Endothelial cell (in vitro differentiated cells): ENCODE measurements at places on chromosomes 5 and 9.

GRCh38 chr9:130106860-130107233, 53.1 kb downstream of the GPR107 start:
- no peak for DNase-seq

DNA sequence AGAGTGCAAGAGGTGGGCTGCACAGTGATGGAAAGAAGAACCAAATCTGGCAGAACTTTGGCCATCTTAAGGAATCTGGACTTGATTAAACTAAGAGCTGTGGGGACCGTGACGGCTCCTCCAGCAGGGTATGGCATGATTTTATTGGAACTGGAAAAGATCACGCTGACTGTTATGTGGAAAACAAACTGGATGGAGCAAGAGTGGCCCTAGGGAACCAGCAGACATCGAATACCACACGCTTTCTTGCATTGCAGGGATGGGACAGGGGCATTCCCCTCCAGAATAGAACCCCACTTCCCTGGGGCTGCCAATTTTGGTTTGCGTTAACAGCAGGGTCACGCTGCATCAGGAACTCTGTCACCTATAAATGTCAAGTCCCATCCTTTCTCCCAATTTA, 38.8 kb downstream of the INSYN2B start:
- DNase-seq: no peak

DNA sequence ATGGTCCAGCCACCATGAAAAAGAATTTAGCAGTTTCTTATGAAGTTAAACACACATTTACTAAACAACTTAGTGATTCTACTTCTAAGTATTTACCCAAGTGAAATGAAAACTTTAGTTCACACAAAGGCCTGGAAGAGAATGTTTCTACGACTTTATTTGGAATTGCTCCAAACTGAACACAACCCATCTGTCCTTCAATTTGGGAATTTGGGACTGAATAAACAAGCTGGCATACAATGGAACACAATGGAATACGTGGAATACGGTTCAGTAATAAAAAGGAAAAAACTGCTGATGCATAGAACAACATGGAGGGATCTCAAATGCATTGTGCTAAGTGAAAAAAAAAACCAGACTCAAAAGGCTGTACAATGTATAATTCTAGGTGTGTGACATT, 44.6 kb upstream of the BASP1 start:
- DNase-seq: no peak

DNA sequence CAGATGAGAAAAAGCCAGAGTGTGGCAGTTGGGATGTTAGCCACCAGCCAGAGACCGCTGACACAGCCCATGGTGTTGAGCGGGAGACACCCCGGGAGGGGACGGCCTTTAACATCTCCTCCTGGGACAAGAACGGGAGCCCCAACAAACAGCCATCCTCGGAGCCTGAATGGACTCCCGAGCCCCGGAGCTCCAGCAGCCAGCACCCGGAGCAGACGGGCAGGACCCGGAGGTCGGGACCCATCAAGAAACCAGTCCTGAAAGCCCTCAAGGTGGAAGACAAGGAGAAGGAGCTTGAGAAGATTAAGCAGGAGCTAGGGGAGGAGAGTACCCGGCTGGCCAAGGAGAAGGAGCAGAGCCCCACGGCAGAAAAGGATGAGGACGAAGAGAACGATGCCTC, 28.0 kb upstream of the POMT1 start:
- no peak for DNase-seq

- no peak for DNase-seq
Observed at GRCh38 chr5:34411470-34412346, 244.4 kb upstream of the RAI14 start.

GRCh38 chr5:136518814-136519213, 153.5 kb upstream of the TRPC7 start:
- no peak for DNase-seq

DNA sequence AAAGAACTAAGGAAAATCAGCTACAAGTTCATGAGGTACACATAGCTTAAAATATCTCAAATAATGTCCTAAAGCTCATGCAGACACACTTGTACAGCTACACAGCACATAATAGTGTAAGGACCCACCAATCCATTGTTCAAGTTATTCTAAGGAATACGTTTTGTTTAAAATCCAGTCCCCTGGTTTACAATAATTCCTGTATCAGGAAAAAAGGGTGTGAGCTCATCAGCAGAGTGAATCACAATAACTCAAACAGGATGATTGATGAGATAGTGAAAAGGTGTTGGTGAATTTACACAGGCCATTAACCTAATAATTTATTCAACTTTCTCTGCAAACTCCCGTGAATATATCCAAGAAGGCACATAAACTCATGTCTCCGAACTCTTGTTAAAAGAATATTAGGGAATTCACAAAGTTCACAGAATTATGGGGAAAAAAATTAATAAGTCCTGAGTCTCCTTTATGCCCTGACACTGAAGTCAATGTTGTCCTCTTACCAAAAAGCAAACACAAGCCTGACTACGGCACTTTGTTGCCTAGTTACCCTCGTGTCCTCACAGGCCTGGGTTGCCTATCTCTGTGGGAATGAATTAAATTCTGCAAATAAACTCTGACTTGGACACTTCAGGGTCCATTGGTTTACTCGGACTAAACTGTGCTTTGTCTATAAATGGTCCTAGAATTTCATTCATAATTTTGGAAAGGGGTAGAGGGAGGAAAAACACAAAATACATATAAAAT, 142.8 kb upstream of the PDE4D start:
- no peak for DNase-seq

DNA sequence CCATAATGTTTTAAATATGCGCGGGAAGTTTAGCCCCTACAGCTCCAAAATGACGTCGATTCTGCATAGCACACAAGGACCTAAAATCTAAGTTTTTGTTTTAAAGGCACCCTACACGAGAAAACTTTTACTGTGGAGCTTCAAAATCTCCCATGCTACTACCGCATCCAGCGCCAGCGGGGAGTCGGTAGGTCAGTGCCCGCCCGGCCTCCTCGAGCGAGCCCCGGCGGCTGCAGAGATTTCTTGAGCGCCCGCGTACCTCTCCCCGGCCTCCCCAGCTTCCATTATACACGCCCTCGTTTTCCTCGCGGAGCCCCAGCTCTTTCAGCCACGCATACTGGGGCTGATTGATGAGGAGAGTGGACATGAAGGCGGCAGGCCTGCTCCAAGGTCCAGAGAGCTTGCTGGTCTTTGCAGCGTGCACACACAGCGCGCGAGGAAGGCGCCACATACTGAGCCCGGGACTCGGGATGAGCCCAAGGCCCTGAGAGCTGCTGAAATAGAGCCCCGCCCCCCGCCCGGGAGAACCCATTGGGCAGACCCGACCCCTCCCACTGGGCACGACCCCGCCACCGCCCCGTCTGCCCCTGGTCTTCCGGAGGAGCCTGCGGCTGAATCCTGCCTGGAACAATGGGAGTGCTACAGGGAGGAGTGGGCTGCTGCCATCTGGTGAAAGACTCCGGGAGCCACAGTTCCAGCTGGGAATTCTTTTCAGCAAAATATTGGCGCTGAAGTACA, at the start of gene ALDH7A1:
Gene ALDH7A1 (minus strand): TSS at position 472 of the 738 bp plus-strand sequence. CDS start 21 bp downstream, at position 451.
- DNase-seq: peak; percentile 97

DNA sequence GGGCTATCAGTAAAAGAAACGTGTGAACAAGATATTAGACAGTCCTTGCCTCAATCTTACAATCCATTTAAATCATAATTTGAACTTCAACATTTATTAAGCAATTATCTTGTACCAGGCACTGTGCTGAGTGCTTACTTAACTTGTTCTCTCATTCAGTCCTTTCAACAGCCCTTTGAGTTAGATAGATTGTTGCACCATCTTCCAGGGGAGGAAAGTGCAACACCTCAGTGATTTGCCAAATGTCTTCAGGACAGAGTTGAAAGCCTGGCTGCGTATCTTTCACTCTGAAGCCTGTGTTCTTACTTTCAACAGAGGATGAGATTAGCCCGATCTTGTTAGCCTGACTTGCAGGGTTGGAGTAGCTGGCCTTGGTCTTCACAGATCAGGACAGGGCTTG, 34.2 kb upstream of the SUB1 start:
- no peak for DNase-seq

- DNase-seq: peak; percentile 31
Observed at GRCh38 chr5:72355706-72356299, 35.6 kb downstream of the PTCD2 start.

GRCh38 chr9:114321759-114322158, 1.1 kb upstream of the ORM1 start:
- no peak for DNase-seq

- no peak for DNase-seq
Observed at GRCh38 chr9:447230-448025, 232.8 kb downstream of the DOCK8 start.

DNA sequence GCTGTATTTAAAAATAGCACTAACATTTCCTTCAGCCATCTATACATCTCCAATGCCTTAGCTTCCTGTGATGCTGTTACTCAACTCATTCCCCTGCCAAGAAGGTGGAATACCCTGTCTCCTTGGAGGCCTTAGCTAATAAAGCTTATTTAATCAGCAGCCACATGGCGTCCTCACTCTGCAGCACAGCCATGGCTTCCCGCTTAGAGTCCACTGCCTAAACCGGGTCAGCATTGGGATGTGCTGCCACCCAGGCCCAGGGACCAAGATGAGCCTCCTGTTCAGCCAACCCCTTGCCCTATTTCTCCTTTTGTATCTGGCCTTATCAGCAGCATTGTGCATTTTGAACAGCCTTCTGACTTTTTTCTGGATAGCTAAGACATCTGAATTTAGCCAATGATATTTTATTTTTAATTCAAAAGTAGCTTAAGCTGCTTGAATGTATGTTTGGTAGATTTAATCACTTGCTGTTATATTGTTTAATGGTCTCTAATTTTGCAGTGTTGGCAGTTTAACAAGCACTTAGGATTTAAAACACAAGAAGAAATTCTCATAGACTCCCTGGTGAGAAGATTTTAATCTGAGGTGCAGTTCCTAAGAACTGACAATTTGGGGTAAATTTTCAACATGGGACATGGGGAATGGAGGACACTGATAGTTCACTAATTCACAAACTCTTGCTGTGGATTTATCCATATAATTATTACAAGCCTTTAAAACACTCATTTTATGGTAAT, 113.0 kb downstream of the RPS23 start:
- DNase-seq: no peak

DNA sequence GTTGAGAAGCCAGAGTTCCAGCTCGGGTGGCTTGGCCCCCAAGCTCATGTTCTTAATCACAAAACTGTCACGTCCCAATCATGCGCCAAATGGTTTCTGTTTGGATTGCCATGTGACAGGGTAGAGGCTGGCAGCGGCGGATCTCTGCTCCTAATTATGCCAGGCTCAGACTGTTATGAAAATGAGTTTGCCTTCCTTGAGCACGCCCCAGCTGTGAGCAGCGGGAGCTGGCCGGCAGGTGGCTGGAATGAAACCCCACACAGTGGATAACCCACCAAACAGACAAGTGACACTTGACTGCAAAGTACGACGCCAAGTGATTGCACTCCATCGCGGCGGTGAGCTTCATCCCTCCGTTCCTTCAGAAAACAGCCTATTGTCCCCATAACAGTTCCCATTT, 75.4 kb downstream of the CFAP77 start:
- no peak for DNase-seq

DNA sequence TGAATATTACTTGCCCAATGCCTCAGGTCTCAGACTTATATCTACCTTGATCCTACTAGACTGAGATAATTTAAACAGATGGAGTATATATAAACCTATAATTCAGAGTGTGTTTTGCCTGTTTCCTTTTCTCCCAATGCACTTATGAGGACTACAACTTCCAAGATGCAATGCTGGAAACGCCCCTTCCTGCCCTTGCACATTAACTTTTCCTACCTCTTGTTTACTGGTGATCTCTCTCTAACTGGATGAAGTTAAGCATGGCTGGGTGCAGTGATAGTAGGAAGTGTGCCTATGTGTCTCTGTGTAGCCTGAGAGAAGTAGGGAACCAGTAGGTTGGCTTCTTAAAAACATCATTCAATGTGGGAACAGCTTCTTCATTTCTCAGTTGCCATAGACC, 115.2 kb downstream of the SVEP1 start:
- DNase-seq: no peak

DNA sequence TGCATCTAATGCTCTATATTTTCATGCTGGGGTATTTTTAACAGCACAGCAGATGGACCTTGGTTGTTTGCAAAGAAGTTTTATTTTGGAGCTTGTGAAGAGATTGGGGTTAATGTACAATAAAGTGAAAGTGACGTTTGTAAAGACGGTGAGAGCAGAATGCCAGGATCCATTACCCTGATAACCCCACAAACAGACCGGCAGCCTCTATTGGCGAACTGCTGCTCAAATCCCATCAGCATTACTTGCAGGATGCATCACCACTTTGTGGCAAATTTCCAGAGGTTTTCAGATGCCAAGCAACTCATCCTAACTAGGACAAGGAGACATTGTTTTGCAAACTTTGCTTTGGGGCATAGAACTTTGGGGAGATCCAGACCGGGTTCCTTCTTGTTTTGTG, 383.3 kb upstream of the ZNF462 start:
- no peak for DNase-seq

- DNase-seq: no peak
Observed at GRCh38 chr5:43804041-43804440, 201.1 kb downstream of the NNT start.

DNA sequence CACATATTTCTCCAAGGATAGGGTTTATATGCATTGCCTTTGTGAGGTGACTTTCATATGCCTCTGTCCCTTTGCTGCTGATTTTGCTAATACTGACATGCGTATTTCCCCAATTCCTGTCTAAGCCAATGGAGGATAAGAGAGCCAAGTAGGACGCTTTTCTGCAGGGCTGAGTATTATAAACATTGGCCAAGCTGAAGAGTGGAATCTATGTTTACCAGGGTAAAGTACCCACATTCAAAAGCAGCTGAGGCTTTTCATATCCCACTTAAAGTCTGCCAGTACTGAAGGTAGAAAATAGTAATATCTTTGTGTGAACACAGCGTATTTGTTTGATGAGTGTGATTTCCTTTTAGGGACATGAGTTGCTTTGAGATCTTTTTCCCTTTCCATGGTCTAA, 128.8 kb upstream of the GPR151 start:
- DNase-seq: no peak

DNA sequence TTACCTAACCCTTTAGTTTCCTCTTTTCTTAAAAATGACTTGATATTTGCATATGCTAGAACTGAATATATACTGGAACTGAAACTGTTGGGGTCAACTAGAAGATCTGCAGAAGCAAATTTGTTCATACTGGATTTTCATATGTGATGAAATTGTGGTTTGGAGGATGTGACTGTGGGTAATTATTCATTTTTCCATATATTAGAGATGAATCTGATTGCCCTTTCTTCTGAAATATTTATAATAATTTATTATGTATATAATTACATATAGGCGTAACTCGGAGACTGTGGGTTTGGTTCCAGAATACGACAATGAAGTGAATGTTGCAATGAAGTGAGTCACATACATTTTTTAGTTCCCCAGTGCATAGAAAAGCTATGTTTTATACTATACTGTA, 149.1 kb downstream of the ATP10B start:
- no peak for DNase-seq

- no peak for DNase-seq
Observed at GRCh38 chr9:82115331-82115730, 126.8 kb downstream of the SPATA31D1 start.

DNA sequence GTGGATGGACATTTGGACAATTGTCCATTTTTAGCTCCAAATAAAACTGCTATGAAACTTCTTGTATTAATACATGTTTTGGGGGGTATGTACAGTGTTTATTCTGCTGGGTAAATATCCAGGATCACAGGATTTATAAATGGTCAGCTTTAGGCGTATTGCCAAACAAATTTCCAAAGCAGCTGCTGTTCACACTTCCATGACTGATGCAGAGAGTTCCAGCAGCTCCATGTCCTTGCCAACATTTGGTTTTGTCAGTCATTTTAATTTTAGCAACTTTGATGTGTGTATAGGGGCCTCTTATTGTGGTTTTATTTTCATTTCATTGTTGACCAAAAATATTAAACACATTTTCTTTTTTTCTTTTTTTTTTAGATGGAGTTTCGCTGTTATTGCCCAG, 9.8 kb upstream of the SUSD1 start:
- DNase-seq: no peak

GRCh38 chr5:92401492-92401891, 1018.4 kb upstream of the ARRDC3 start:
- DNase-seq: peak; percentile 10
